ENCODE measurements at places on chromosomes 2 and 18.

- no peak for ATAC-seq
Observed at GRCh38 chr2:24492421-24493279, 1.6 kb downstream of the NCOA1 start.

DNA sequence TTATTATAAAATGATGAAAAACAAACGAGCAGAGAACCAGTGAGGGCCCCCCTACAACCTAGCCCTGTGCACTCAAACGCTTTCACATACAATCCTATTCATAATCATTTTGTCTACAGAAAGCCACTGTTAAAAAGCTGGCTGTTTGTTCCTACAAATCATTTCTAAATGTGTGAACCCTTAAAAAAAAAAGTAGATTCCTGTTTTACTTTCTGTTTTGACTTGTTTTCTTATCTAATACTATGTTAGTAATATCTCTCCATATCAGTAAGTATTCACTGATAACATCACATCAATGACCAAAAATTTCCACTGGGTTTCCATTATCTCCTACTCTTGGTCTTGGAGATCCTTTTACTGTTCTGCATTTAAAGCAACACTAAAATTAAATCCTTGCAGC, 128.8 kb upstream of the TTC39C start:
- ATAC-seq, result no peak

GRCh38 chr18:813172-814071, 1.4 kb upstream of the YES1 start:
- no peak for ATAC-seq

DNA sequence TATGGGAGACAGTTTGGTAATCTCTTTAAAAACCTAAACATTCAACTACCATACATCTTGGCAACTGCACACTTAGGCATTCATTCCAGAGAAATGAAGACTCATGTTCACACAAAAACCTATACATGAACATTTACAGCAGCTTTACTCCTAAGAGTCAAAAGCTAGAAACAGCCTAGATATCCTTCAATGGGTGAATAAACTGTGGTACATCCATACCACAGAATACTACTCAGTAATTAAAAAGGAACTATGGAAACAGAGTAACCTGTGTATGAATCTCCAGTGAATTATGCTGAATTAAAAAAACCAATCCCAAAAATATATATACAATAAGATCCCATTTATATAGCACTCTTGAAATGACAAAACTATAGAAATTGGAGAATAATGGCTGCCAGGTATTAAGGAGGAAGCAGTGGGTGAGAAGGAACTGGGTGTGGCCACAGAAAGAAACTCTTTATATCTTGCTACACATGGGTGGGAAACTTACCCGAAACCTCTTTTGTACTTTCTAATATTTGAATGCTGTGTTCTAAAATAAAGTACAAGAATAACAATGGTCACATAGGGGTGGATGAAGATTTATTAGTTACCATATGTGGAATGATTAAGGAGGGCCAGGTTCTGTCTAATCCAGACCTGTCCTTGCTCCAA, 13.7 kb downstream of the SESTD1 start:
- no peak for ATAC-seq

GRCh38 chr18:9066358-9066757, 36.1 kb upstream of the NDUFV2 start:
- ATAC-seq, result no peak

DNA sequence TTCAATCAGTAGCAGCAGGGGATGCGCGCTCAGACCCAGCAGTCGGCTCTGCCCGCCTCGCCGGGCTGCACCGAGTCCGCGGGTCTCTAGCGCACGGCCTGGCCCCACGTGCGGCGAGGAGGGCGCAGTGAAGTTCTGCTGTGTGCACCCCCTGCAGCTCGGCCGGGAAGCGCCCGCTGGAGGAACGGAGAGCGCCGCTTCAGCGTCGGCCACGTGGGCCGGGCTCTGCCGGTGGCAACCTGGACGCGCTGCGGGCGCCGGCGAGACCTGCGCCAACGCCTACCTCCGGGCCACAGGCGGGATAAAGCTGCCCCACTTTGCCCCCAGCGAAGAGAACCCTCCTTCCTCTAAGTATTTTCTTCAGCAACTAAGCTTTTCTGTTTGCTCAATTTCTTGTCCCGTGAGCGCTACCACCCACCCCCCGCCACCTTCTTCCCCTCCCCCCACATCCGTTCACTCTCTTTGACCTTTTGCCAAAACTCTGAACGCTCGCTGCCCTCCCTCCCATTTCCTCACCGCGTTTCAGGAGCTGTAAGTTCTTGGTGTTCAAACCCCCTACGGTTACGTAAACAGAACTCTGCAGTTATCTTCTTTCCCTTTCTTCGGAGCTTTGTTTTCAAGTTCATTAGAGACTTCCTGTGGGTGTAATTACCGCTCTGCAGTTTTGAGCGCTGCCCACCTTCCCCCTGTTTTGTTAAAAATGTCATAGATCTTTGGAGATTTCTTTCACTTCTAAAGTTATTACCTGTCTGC, 42.6 kb upstream of the EDAR start:
- ATAC-seq, result peak; percentile 57

- ATAC-seq, result no peak
Observed at GRCh38 chr18:50622320-50622719, 62.4 kb downstream of the MAPK4 start.

GRCh38 chr2:129880309-129880708, 99.2 kb upstream of the RAB6C start:
- no peak for ATAC-seq

DNA sequence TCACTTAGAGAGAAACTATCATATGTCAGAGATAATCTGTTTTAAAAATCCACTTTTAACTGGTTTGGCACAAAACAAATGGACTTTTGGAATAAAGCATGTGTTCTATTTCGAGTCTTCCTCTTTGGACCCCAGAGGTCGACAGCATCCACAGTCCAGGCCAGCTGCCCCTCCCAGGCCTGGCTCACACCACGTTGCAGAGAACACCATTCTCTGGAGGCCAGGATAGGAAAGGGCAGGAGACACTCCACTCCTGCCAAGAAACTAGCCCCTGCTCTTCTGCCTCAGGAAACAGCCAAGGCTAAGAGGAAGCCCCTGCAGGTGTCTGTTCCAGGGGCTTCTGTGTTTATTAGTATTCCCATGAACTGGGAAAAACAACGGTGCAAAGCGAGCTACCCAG, 456.6 kb upstream of the ID2 start:
- ATAC-seq, result no peak

GRCh38 chr2:144366825-144367429, 153.0 kb downstream of the ZEB2 start:
- ATAC-seq, result no peak

GRCh38 chr18:78240627-78241252, 738.9 kb upstream of the SALL3 start:
- ATAC-seq, result no peak

- peak; percentile 16 for ATAC-seq
Observed at GRCh38 chr2:15673919-15674636, 82.4 kb downstream of the DDX1 start.

DNA sequence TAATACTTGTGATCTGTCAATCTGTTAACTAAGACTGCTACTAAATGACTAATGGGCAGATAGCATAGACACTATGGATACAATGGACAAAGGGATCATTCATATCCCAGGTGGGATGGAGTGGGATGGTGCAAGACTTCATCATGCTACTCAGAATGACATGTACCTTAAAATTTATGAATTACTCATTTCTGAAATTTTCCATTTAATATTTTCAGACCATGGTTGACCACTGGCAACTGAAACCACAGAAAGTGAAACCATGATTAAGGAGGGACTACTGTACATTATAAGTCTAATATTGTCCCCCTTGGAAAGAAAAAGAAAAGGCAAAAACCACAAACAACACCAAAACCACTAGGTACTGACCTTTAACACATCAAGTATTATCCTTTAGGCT, 247.0 kb upstream of the SYT4 start:
- no peak for ATAC-seq

Data from gastroesophageal sphincter (tissue), 4 donors.